Neural crest cell (in vitro differentiated cells): ENCODE measurements at places on chromosomes 2 and 18. TPM values are rescaled to one million over a fixed set of nuclear protein-coding genes. Genes with fewer than 3 reads are reported as not detected.

- H3K36me3 ChIP-seq: no peaks in the 10 kb centered on the region
- DNase-seq: no peak
- no peaks in the 10 kb centered on the region for H3K4me1 ChIP-seq
- no peak overlapping the region for H3K27ac ChIP-seq
- H3K4me3 ChIP-seq: no peak overlapping the region
Observed at GRCh38 chr2:18664421-18664820, 75.1 kb upstream of the NT5C1B start.

DNA sequence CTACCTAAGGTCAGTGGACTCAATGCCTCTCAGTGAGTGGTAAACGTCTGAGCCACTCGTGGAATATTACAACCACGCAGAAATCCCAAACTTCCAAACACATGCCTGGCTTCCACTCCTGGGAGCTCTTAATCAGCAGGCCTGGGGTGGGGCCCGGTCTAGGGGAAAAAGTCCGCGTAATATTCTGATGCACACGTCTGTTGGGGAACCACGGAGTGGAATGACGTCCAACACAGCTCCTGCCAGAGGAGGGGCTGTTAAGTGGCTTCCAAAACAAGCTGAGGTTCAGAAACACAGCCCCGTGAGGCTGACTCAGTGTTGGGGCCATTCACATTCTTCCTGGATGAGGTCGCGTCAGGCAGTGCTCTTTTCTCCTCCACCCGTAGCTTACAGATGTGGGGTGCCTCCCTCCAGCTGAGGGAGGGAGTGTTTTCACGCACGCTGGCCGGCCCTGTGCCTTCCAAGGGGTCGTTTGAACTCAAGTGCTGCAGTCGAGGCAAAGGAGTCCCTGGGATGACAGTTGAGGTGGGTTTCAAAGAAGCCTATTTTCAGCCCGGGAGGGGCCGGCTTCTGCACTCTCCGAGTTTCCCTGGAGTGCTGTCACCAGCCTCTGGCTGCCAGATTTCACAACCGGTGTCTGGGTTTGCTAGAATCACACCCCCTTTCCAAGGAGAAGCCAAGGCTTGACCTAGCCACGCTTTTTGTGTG lies 73.1 kb downstream of the ACKR3 start:
- no peak overlapping the region for H3K4me3 ChIP-seq
- H3K36me3 ChIP-seq: peaks cover 16% of the 10 kb centered on the region
- H3K4me1 ChIP-seq: peaks cover 8% of the 10 kb centered on the region
- H3K27ac ChIP-seq: no peak overlapping the region
- H3K27me3 ChIP-seq: no peaks in the 10 kb centered on the region

GRCh38 chr2:65562890-65563289 lies 130.5 kb upstream of the SPRED2 start:
- peaks cover 11% of the 10 kb centered on the region for H3K4me1 ChIP-seq
- no peaks in the 10 kb centered on the region for H3K36me3 ChIP-seq
- H3K27ac ChIP-seq: no peak overlapping the region

DNA sequence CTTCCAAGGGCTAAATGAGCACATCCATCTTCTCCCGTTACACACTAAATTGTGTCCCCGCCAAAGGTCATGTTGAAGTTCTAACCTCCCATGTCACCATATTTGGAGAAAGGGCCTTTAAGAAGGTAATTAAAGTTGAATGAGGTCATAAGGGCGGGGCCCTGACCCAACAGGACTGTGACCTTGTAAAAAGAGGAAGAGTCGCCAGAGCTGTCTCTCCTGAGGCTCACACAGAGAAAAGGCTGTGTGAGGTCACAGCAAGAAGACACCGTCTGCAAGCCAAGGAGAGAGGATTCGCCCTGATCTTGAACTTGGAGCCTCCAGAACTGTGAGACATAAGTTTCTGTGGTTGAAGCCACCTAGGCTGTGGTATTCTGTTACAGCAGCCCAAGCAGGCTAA lies 24.1 kb downstream of the TRABD2A start:
- no peak overlapping the region for H3K27ac ChIP-seq
- DNase-seq: no peak
- H3K36me3 ChIP-seq: no peaks in the 10 kb centered on the region
- no peak overlapping the region for H3K4me3 ChIP-seq

GRCh38 chr18:48470484-48471180 lies 61.4 kb upstream of the ZBTB7C start:
- no peaks in the 10 kb centered on the region for H3K36me3 ChIP-seq
- H3K27me3 ChIP-seq: peaks cover 2% of the 10 kb centered on the region
- DNase-seq: no peak
- no peak overlapping the region for H3K4me3 ChIP-seq
- no peak overlapping the region for H3K27ac ChIP-seq
- peaks cover under 1% of the 10 kb centered on the region for H3K4me1 ChIP-seq

GALR1 gene
- total RNA-seq: not detected in 2 replicates

DNA sequence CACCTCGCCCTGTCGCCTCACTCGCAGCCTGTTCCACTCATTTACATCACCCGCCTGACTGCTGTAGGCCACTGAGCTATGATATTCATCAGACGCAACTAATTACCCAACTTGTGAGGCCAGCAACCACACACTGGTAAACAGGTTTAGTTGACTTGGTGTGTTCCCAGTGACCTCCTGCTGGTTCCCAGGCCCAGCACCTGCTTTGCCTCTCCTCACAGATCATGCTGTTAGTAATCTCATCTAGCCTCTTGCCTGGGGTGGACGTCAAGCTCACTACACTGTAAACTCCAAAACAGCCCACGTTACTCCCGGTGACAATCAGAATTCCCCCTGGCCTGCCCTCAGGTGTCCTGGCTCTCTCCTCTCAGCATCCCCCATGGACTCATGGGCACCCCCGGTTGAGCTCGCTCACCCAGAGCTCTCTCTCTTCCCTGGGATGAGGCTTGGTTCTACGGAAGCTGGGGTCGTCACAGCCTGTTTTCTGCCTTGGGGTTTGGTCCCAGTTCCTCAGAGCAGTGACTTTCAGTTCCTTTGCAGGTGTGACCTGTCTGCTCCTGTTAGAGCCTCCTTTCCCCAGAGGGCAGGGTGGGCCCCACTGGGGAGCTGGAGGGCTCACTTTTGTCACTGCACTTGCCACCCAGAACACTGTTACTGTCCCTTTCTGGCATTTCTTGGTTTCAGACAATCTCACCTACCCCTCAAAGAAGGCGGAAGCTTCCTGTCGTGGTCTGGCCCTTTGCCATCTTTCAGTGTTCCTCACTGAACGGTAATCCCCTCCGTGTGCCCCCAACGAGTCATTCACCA lies 40.3 kb downstream of the INPP5D start:
- no peak for DNase-seq
- peaks cover 4% of the 10 kb centered on the region for H3K4me1 ChIP-seq
- no peaks in the 10 kb centered on the region for H3K27me3 ChIP-seq
